ELF-1 (cell line): ENCODE measurements at places on chromosomes 6 and 20.
A peak's percentile ranks its signal among the peaks of the same experiment; 100 is the strongest.

- DNase-seq, result peak; percentile 80
Observed at GRCh38 chr20:60078351-60079250, 120.4 kb downstream of the CDH26 start.

DNA sequence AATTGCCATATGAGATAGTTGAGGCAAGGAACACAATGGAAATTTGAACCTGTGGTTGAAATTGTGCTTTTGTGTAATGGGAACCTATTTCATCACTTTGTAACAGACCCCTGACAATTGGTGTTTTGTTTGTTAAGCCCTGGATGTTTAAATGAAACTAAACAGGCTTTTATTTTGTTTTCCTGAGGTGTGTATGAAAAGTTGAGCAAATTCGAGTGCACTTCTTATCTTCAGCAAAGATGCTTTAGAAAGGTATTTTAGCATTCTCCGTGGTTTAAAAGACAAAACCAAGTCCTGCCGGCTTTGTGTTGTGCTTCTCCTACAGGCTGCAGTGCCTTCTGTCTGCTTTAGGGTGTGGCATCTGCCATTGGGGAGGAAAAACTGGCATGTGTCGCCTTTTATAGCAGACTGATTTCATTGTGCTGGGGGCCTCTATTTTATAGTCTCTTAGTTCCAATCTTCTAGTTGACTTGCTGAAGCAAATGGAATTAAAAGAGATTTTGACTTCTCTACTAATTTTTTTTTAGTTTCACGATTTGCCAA lies 2.2 kb upstream of the ARID1B start:
- no peak for DNase-seq

- DNase-seq, result no peak
Observed at GRCh38 chr6:11324453-11325015, 92.1 kb upstream of the NEDD9 start.

DNA sequence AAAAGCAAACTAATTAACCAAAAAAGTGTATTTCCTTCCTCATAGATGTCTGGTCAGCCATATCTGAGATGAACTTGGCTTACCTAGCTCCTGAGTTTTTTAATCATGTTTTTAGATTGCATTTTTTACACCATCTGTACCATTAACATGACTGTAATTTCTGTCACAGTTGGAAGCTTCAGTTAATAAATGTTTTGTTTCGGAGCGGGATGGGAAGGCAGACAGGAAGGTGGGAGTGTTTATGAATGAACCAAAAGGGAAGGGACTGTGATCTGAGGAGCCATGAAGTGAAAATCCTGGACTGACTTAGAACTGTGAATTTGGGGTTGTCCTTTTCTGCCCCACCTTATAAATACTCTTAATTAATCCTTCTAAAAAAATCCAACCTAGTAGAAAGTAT lies 445.6 kb upstream of the SOX4 start:
- no peak for DNase-seq

GRCh38 chr6:38272222-38272621 lies 367.5 kb downstream of the BTBD9 start:
- DNase-seq, result no peak

GRCh38 chr6:168713839-168714238 lies 272.9 kb downstream of the SMOC2 start:
- peak; percentile 30 for DNase-seq

DNA sequence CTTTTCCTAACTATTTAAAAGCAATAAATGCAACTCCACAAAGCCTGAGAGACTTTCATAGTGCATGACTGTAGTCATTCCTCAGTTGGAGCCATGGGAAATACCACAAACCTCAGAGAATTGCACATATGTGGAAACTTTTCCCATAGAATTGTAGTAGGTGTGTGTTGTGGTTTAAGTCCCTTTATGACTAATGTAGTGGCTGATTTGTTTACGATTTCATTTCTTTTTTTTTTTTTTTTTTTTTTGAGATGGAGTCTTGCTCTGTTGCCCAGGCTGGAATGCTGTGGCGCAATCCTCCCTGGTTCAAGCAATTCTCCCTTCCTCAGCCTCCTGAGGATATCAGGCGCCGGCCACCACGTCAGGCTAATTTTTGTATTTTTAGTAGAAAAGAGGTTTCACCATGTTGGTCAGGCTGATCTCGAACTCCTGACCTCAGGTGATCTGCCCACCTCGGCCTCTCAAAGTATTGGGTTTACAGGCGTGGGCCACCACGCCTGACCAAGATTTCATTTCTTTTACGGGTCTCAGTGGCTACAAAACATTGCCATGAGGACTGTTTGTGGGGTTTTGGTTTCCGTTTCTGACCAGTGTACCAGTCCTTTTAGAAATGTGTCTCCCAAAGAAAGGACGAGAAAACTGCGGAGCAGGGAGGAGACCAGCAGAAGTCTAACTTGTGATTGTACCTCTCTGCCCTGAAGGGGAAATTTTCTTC lies 212.1 kb upstream of the MARCKS start:
- DNase-seq, result no peak

- DNase-seq, result peak; percentile 2
Observed at GRCh38 chr20:14824996-14825395, 487.6 kb upstream of the FLRT3 start.

GRCh38 chr6:11724286-11724685 lies 54.3 kb downstream of the ADTRP start:
- DNase-seq, result no peak

- DNase-seq, result no peak
Observed at GRCh38 chr6:158737710-158738615, 81.2 kb downstream of the EZR start.

GRCh38 chr6:138162111-138162954 lies 594 bp downstream of the ARFGEF3 start:
- DNase-seq, result peak; percentile 23

DNA sequence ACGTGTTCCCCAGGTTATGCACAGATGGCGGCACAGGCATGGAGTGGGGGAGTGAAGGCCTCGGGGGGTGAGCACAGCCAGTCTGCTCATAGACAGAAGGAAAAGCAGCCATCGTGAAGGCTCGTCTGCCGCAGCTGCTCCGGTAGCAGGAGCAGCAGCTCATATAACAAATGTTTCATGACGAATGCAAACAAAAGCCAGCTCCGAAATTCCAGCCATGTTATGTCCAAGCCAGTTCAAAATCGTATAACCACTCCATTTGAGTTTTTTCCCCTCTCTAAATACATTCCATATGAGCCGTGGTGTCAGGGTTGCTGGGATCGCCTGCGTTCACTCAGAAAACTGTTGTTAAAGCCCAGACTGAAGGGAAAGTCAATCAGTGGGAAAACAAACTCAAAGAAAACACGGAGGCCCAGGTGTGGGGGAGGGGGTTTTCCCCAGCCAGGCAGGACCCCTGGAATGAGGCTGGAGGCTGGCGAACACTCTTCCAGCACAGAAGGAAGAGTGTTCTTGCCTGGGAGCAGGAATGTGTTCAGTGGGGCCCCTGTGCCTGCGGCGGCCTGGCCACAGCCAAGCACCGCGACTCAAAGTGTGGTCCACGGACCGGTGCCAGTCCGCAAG lies 280.4 kb upstream of the TAB2 start:
- DNase-seq, result peak; percentile 65

- peak; percentile 79 for DNase-seq
Observed at GRCh38 chr6:156175971-156176421, 601.2 kb upstream of the ARID1B start.

GRCh38 chr6:32627831-32628230 lies 9.4 kb upstream of the HLA-DQA1 start:
- no peak for DNase-seq

DNA sequence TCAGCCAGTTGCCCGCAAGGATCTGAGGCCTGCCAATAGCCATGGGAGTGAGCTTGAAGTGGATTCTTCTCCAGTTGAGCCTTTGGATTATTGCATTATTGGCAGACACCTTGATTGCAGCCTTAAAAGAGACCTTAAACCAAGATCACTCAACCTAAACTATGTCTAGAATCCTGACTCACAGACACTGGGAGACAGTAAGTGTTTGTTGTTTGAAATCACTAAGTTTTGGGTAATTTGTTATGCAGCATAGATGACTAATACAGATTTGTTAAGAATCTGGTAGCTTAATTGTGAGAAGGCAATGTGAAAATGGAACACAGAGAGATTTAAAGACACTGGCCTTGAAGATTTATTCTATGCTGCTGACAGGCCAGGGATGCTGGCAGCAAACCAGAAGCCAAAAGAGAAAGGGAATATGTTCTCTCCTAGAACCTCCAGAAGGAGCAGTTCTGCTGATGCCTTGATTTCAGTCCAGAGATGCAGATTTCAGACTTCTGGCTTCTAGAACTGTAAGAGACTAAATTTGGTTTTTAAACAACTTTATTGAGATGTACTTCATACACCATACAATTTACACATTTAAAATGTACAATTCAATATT lies 17.6 kb downstream of the SIRPD start:
- no peak for DNase-seq

GRCh38 chr6:44508646-44509045 lies 121.1 kb downstream of the CDC5L start:
- DNase-seq, result no peak

GRCh38 chr20:432208-432607 lies 24.1 kb downstream of the RBCK1 start:
- no peak for DNase-seq

- DNase-seq, result no peak
Observed at GRCh38 chr6:71349976-71350615, 61.5 kb downstream of the OGFRL1 start.

GRCh38 chr20:661474-662270 lies 8.7 kb upstream of the SRXN1 start:
- DNase-seq, result peak; percentile 29

DNA sequence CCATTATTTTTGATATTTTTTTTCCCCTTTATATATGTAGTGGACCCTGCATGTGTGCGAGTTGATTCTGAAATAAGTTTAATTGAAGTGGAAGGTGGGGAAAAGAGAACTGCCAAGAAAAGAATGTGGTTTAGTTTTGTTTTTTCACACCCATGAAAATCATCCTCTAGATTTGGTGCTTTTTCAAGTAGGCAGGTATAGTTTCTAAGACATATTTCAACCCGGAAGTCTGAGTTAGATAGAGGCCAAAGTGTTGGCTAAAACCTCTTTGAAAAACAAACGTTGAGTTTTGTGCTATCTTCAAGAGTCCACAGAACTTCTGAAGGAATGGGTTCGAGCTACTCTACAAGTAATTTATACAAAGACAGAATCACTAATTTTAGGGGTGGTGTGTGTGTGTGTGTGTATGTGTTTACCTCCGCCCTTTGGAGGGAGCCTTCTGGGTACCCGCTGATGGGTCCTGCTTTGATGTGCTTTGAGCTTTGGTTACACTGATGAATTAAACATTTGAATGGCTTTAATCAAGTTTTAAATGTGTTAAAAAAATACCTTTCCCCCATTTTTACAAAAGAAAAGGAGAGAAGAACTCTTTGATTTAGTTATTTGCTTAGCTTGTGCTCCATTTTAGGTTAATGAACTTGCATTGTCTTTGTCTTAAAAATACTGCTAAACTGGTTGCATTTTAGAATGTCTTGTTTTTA lies 2.5 kb downstream of the RREB1 start:
- no peak for DNase-seq

DNA sequence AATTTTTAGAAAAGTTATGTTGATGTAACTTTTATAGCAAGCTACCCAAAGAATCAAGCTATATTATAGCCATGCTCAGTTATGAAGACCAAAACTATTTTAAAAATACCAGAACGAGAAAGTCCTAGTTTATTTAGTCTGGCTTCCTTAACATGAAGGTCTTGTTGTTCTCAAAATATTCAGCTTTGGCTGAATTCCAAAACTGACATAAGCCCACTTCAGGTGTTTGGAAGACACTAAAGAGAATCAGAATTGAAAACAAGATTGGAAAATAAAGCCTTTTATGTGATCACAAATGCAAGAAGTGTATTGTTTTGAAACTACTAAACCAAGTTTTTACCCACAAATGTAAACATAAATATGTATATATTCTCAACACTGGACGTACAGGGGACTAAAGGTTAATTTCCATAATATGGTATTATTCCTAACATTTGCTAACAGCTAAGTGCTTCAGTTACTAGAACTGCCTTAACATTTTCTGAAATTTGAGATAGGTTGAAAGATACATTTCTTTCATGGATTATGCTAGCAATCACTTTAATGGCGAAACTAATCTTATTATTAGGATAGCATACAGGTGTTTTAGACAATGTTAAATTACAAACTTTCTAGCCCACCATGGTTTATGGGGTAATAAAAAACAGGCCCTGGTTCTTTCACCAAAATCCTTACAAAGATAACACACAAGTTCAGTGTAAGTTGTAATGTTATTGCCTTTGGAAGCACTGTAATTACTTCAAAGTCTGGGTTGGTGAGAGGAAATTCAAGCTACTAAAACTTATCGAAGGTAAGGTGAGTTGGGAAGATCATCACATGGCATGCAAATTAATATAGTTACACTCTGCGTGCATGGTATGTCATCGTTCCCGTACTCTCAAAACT lies 1.6 kb downstream of the MAP3K5 start:
- DNase-seq, result no peak

GRCh38 chr6:3372184-3372846 lies 84.5 kb downstream of the SLC22A23 start:
- peak; percentile 23 for DNase-seq

GRCh38 chr6:45436544-45437438 lies 59.1 kb upstream of the SUPT3H start:
- no peak for DNase-seq

GRCh38 chr6:33768644-33769120 lies 20.2 kb downstream of the LEMD2 start:
- DNase-seq, result peak; percentile 86

DNA sequence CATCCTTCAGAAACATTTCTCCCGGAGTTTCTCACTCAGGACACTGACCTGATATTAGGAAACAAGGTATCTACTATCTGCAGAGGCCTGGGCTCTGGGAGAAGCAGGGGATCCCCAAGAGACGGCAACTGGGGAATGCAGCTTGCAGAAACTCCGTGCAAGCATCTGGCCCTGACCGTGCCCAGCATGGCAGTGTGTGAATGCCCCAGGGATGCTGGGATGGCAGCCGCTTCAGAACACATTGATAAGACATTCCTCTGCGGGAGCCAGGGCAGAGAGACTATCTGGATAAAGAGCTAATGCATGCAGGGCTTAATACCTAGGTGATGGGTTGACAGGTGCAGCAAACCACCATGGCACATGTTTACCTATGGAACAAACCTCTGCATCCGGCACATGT lies 55.4 kb downstream of the NFATC2 start:
- DNase-seq, result no peak

DNA sequence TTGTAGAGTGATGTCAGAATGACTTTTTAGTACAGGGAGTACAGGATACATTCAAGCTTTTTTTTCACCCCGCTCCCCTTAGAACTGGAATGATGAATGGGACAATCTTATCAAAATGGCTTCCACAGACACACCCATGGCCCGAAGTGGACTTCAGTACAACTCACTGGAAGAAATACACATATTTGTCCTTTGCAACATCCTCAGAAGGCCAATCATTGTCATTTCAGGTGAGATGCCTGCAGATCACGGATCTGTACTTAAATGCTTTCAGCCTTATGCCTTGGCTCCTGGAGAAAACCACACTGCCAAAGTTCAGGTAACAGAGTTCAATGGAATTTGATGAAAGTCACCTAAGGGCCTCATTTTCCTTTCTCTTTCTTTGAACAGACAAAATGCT lies 8.5 kb downstream of the TNFAIP3 start:
- DNase-seq, result no peak

DNA sequence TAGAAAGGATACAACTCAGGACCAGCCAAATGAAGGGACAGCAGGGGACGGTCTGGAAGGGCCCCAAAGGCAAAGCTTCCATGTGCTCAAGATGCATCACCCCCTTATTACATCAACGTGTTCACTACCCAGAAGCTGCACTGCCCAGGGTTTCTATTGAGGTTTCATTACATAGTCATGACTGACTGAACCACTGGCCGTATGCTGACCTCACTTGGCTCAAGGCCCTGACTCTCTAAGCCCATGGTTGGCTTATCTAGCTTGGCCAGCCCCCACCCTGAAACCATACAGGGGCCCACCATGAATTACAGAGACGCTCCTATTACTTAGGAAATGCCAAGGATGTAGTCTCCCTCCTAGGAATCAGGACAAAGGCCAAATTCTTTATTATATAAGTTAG lies 179.4 kb downstream of the FOXC1 start:
- no peak for DNase-seq
